Stimulated activated CD4-positive, alpha-beta T cell treated with anti-CD3 and anti-CD28 coated beads, Interleukin-4, amount 100 ng/mL, for 4 hours (primary cell): ENCODE measurements at places on chromosomes 4 and X.

DNA sequence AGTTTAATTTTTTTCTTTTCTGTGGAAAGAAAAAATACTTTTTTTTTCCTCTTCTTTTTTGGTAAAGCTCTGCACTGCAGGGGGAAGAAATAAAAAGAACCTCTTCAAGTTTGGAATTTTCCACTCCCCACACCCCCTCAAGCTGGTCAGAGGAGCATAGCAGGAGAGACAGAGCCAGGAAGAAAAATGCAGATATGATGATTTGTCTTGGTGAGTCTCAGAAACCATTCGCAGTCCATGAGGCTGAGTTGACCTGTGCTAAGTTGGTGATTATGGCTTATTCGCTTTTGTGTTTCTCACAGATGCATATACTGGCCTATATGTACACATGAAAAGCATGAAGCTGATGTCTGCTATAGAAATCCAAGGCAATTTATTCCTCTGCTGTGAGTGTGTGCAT is 205.9 kb downstream of the LDB2 start:
- no peak for DNase-seq

- no peak for DNase-seq
Observed at GRCh38 chr4:185335579-185335978, 60.1 kb downstream of the LRP2BP start.

DNA sequence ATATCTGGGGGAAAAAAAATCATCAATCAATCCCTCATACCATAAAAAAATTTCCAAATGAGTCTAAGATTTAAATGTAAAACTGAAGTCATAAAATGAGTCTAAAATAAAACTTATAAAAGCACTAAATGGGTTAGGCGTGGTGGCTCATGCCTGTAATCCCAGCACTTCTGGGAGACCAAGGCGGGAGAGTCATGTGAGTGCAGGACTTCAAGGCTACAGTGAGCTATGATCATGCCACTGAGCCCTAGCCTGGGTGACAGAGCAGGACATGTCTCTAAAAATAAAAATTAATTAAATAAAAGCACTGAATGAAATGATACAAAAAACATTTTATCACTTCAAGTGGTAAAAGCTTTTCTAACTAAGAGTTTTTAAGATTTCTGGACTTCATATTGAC is 83.3 kb downstream of the LRBA start:
- no peak for DNase-seq

- peak; percentile 5 for DNase-seq
Observed at GRCh38 chrX:140766024-140766611, 56.6 kb downstream of the LINC00632 start.

- DNase-seq = no peak
Observed at GRCh38 chr4:10171055-10171454, 54.5 kb upstream of the WDR1 start.

DNA sequence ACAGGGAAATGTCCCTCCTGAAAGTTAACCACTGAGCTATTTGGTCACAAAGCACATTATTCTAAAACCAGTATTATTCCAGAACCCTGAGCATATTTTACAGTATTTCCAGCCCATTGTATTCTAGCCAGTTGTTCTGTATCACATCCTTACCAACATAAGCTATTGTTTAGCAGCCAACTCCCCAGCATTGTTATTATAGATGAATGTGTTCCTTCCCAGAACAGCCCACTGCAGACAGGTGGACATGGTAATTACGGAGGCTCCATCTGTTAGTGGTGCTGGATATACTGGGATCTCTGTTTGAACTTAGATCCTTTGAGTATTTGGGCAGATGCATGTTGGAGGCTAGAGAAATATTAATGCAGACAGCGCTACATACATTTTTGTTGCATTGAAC is 126.1 kb downstream of the MGST2 start:
- no peak for DNase-seq

DNA sequence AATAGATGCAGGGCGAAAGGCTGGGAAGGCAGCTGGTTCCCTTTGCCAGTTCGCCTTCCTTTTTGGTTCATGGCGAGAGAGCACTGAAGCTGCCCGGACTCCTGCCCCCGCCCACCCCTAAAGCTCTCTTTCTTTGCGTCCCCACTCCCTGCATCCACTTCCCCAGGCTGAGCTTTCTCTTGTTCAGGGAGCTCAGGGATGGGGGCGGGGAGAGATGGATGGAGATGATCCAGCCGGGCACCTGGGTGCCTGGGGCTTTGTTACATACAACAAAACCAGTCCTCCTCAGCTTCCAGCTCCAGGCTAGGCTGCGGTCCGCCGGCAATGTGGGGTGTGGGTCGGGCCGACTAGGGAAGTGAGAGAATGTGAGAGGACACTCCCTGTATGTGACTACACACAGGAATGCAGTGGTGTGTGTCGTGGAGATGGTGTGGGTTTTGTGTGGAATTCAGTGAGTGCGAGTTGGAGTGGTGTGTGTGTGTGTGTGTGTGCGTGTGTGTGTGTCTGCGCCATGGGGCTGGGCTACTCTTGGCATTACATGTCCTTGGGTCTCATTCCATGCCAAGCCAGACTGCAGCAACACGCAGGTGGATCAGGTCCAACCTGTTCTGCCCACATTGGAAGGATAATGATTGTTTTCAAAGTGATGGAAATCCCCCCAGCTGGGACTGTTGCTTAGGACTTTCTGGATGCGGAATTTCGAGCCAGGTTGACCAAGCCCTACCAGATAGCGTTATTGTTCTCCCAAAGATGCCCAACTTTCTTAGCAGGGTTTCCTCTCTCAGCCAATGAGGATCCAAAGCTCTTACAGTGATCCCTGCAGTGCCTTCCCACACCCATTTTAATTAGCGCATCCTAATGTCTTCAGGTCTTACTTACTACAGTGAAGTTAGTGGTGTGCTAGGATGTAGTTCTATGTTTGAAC is 149.4 kb upstream of the CHRDL1 start:
- no peak for DNase-seq

GRCh38 chr4:133943081-133943480 is 258.5 kb downstream of the PABPC4L start:
- no peak for DNase-seq

- DNase-seq = no peak
Observed at GRCh38 chr4:11914406-11914805, 485.7 kb upstream of the HS3ST1 start.

DNA sequence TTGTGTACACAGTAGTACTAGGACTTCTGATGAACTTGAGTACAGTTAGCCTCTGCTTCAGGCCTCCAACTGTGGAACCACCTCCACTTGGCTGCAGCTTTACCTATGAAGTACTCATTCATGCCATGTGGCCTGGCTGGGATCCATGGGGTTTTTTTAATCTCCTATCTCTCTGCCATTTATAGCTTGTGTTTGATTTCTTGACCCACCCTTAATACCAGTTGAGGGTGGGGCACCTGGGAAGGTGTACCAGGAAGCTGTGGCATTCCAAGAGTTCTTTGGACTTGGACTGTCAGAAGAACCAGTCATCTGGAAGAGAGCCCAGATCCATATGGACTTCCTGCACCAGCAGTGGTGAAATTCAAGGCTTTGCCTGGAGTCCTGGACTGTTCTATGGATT is 230.1 kb downstream of the SHROOM3 start:
- DNase-seq = no peak

DNA sequence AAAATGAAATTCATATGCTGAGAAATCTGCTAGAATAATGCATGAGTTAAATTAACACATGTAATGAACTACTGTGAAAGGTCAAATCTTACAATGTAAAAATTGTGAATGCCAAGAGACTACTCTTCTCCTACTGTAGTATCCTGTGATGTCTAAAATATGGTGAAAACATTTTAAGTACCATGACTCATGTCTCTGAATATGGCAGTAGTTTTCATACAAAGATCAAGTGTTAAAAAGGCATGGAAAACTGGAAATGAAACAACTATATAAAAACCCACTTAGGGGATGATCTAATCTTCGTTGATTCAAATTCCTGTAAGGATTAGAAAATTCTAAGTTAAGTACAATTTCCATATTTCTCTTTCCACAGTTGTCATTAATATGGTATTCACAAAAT is 221.3 kb downstream of the PPP3CA start:
- no peak for DNase-seq

- no peak for DNase-seq
Observed at GRCh38 chrX:4028151-4028550, 314.7 kb upstream of the PRKX start.

- no peak for DNase-seq
Observed at GRCh38 chrX:1336948-1337779, 579 bp downstream of the IL3RA start.

DNA sequence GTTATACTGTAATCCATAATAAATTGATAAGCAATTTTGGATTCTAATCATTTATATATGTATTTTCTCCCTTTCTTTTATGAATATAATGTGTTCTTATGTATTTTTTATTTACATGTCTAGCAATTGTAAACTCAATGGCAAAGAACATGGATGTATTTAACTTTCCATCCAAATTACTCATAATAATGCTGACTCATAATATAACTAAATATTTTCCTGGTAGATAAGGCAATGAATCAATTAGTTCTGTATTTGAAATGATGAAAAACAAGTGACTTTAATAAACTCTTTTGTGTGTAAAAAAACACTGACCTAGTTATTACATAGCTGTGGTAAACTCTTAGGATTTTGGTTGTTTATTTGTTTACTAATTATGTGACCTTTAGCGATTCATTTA is 211.2 kb downstream of the DTHD1 start:
- DNase-seq = no peak

DNA sequence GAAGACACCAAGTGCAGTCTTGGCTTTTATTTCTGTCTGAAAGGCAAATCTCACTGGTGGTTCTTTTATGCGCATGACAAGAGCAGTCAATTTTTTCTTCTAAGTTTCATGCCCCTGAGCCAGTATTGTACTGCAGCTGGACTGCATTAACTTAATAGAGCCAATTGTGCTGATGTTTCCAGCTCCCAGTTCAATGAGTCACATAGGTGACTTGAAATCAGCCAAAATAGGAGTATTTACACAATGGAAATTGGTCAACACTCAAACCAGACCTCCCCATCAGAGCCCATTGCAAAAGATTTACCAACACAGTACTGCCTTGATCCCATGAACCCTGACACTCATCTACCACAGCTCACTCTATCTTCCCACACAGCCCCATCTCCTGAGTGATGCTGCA is 100.3 kb upstream of the GUCY1A1 start:
- no peak for DNase-seq

- DNase-seq = no peak
Observed at GRCh38 chr4:86822136-86822535, 27.0 kb downstream of the SLC10A6 start.

DNA sequence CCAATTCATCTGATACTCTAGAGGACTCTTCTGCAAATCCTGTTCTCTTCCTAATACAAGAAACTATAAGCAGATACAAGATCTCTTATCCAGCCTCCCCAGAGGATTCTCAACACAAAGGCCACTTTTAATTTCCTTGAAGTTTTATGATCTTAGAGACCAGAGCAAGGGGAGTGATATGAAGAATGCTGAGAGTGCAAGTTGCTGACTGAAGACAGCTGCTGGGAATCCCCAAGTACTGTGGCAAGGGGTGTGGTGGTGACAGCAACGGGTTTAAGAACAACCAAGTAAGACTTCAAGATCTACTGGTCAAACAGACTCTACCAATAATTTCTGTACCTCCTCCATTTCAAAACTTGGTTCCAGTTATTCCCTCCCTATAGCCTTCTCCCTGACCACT is 7.0 kb downstream of the AMMECR1 start:
- peak; percentile 17 for DNase-seq

DNA sequence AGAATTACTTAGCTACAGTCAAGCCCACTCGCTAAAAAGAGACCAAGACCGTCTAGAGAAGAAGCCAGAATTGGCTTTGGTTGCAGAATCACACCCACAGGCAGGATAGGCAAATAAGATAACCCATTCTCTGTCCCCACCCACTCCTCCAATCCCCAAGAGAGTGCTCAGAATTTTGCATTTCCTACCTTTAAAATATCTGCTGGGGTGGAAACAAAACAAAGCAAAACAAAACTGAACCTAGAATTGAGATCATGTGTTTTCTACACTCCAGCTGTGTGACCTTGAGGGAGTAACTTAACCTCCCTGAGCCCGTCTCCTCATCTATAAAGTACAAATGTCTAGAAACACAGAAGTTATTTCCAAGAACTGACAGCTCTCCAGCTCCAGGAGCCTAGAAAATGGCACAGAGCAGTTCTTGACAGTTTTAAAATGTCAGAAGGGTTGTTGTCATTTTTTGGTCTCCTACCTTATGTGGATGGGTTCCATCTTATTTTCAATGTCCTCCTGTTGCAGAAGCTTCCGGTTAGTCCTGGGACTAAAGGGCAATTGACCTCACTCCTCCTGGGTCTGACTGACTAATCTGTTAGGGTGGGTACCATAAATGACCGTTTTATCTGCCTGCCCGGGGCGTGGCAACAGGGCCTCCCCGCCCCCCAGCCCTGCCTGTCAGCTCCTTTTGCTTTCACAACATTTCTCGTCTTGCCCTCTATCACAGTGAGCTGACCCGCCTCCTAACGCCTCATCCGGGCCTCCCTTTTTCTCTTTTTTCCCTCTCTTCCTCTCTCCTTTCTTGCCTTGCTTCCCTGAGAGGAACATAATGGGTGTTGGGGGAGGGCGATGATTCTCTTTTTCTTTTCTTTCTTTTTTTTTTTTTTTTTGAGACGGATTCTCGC is 114.0 kb downstream of the RBM47 start:
- no peak for DNase-seq

GRCh38 chrX:73863852-73864251 is 300.9 kb downstream of the CHIC1 start:
- DNase-seq = no peak

DNA sequence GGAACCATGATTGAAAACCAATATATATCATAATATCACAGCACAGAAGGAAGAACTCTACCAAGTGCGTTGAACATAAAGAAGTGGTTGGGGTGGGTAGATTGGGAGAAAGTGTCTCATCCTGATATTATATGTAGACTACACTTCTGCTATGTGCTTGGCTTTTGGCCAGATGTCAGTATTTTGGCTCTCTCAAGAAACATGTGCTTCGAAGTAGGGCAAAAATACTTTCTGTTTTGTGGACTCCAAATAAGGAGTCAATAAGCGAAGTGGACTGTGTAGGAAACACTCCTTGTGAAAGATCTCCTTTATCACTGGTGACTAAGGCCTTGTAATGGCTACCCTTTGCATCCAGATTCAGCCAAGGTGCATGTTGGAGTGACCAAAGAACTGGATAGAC is 7.8 kb upstream of the HPSE start:
- no peak for DNase-seq

- DNase-seq = no peak
Observed at GRCh38 chr4:172666711-172667368, 501.8 kb upstream of the GALNT7 start.

DNA sequence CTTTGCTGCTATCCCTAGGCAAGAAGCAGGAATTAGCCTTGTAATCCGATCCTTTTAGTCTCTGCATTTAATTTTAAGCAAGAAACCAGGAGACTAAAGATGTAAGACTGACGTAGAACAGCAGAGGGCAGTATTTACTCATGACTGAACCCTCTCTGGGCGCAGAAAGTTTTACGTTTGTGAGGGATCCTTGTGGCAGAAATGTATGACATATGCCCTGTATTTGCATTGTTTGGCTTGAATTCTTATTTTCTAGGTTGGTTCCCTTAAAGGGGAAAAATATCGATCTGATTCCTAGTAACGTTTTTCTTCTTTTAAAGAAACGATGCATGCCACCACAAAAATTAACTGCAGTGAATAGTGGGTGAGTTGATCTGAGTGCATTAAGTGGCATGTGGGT is 1.3 kb upstream of the FAT4 start:
- no peak for DNase-seq
